Hindlimb muscle (tissue), 1 donor: ENCODE measurements at places on chromosomes 3 and 15. TPM values are rescaled to one million over a fixed set of nuclear protein-coding genes. Genes with fewer than 3 reads are reported as not detected.

DNA sequence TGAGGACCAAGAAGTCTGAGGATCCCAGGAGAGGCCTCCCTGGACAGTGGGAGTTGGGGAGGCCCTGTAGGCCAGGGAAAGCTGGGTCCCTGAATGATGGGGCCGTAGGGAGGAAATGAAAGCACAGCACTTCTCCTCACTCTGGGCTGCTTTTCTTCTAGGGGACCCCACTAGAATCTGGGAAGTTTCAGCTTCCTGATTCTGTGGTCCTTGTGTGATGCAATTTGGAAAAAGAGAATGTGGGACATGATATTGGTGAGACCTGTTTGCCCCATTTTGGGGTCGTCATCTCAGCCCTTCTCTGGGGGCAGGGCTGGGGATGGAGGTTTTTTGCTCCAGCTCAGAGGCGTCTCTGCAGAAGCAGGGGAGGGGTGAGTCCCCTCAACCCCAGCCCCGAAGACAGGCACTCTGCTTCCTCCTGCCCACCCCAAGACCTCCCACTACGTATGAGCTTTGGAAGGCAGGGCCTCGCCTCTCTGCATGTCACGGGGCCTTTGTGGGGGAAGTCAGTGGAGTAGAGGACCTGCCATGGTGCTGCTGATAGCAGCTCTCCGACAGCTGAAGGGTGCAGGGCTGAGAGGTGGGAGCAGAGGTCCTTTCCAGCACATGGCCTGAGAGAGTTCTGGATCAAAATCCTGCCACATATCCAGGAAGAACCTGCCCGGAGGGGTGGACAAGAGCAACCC lies 1.5 kb upstream of the SNX22 start:
- no peak for DNase-seq

- no peak for DNase-seq
These were observed 44.9 kb downstream of the OXSR1 start for GRCh38 chr3:38210141-38210757.

DNA sequence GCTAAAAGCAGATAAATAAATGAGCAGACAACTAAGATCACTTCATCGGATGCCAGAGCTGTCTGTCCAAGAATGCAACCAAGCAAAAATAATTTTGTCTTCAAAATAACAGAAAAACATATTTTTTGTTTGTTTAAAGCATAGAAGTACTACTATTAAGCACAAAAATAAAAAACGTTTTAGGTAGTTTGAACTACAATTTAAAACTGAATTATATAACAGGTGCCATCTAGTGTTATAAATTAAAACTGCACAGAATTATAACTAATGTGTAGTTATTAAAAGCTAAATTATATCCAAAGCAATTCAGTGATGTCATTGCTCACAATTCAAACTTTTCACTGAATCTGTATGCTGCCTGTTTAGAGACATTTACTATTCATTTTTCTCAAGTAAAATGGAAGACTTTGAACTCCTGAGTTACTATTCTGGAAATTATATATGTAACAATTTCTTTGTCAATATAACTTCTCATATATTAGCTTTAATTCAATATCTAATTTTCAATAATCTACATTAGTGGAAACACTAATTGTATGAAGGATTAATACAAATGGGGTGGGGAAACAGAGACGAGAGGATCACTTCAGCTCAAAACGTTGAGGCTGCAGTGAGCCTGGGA lies 29.5 kb downstream of the LINS1 start:
- DNase-seq = no peak

DNA sequence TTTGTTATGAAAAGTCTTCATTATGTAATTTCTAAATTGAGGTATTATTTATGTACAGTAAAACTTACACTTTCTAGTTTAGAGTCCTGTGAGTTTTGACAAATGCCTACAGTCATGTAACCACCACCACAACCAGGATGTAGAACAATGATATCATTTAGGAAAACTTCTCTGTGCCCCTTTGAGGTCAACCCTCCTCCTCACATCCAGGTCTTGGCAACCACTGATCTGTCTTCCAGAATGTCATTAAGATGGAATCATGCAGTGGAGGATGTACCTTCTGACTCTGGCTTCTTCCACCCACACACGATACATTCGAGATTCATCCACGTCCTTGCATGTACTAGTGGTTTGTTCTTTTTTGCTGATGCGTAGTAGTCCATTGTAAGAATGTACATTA lies 23.2 kb downstream of the MINAR1 start:
- DNase-seq = no peak

DNA sequence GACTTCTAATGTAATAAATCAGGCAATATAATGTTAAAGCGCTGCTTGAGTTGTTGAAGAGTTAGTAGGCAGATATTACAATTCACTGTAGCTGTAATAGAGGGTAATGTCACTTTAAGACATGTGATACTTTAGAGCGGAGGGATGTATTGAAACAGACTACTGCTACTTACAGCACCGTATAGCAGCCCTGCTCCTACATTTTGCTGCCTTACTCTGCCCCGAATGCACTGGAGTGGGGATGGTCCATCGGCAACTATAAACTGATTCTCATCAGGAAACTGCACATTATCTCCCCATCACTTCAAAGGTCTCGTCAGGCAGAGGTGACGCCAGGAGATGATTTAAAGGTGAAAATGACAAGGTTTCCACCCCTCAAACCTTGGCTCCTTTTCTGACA lies 349.7 kb upstream of the SUCLG2 start:
- DNase-seq = no peak

DNA sequence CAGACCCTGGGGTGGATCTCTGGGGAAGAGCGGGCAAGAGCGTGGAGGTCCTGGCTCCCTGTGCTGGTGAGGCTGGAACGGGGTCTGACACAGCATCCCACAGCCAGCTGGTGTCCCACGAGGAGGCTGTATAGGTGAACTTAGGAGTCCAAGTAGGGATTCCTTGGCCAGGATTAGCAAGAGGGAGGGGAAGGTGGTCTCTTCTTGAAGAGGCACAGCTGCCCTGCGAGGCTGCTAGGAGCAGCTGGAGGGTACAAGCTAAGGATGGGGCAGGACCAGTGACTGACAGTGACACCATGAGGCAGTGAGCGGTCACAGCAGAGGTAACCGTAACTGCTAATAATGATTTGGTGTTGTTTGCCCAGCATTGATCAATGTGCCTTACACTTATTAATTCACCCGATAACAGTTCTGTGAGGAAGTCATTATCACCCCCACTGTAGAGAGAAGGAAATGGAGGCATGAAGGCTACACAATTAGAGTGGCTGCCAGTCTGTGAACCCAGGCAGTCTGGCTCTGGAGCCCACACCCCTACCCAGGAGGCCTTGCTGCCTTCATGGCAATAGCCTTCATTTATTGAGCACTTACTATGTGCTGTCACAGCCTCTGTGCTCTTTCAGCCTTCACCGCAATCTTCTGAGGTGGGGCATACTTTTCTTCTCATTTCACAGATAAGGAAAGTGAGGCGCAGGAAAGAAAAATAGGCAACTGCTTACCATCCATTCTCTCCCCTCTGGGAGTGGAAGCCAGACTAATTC lies 59.4 kb downstream of the TMEM44 start:
- DNase-seq = no peak

DNA sequence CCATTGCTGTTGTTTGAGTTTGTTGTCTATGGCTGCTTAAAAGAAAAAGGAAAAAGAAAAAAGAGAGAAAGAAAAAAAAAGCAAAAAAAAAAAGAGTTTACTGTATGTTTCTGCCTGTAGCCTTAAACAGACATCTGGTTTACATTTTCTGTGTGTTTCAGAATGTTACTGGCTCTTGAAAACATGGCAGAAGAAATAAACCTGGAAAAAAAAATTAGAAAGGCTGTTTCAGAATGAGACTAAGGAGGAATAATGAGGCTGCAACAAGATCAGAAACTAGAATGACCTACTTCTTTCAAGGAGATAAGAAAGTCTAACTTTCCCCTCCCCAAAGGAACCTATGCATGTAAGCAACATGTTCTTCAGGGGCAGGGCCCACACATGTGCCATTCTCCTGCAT lies 292.1 kb downstream of the DIPK2A start:
- peak; percentile 15 for DNase-seq

SERINC4 gene
- 0.90 TPM for polyA plus RNA-seq

ZNF80 gene
- 0.09 TPM for polyA plus RNA-seq

GJD2 gene
- polyA plus RNA-seq = 3.6 TPM

BMF gene
- polyA plus RNA-seq = 12.5 TPM
